ENCODE measurements at places on chromosomes 1 and 21. TPM values are rescaled to one million over a fixed set of nuclear protein-coding genes. Genes with fewer than 3 reads are reported as not detected.

- no peak for DNase-seq
Observed at GRCh38 chr1:1272341-1273208, 1.1 kb downstream of the UBE2J2 start.

DNA sequence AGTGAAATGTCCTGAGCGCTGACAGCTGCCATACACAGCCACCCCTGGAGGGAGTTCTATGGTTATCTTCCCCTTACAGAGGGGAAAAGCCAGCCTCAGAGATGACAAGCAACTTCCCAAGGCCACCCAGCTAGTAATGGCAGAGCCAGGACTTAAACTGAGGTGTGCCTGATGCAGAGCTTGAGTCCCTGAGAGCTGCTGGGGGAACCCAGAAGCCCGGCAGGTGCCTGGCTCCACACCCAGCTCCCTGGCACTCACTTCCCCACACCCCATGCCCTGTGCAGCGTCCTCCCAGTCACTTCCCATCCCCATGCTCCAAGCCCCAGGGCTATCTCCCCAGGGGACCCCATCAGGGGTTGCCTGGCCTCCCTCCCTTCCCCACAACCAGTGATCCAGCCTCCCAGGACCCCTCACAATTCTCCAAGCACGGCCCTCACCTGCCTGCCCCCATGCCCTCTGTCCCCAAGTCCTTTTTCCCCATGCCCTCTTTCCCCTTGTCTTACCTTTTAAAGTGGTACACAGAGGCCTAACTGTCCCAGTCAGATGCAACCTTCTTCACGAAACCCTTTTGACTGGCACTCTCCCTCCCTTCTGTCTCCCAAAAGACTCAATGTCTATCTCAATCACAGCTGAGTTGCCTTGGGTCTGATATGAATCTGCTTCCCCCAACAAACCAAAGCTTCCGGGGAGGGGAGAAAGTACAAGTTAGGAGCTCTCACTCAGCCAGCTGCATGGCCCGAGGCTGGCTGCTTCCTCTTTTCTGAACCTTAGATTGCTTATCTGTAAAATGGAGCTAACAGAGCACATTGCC lies 39.8 kb upstream of the LRP8 start:
- DNase-seq = peak; percentile 80

- no peak for DNase-seq
Observed at GRCh38 chr1:235327559-235328270, at the start of gene ARID4B. Gene ARID4B (minus strand): TSS chr1:235328179. CDS start chr1:235326919, 1,260 bp downstream.

Gene ZNF593OS
- not detected for total RNA-seq

Gene OLIG2
- total RNA-seq = not detected

Measured in esophagus muscularis mucosa (tissue), 4 donors.